ENCODE measurements at places on chromosomes 7 and 10. TPM values are rescaled to one million over a fixed set of nuclear protein-coding genes. Genes with fewer than 3 reads are reported as not detected.

- H3K36me3 ChIP-seq = no peaks in the 10 kb centered on the region
- DNase-seq = no peak
- H3K27me3 ChIP-seq = no peaks in the 10 kb centered on the region
- H3K4me3 ChIP-seq = no peak overlapping the region
- H3K4me1 ChIP-seq = no peaks in the 10 kb centered on the region
- no peak overlapping the region for H3K27ac ChIP-seq
Measured at GRCh38 chr7:85039196-85039923, 147.5 kb downstream of the SEMA3D start.

GRCh38 chr7:29749701-29750321 lies 56.5 kb upstream of the WIPF3 start:
- H3K36me3 ChIP-seq = no peaks in the 10 kb centered on the region
- no peaks in the 10 kb centered on the region for H3K4me1 ChIP-seq
- no peak overlapping the region for H3K4me3 ChIP-seq
- no peaks in the 10 kb centered on the region for H3K27me3 ChIP-seq
- DNase-seq = no peak

DNA sequence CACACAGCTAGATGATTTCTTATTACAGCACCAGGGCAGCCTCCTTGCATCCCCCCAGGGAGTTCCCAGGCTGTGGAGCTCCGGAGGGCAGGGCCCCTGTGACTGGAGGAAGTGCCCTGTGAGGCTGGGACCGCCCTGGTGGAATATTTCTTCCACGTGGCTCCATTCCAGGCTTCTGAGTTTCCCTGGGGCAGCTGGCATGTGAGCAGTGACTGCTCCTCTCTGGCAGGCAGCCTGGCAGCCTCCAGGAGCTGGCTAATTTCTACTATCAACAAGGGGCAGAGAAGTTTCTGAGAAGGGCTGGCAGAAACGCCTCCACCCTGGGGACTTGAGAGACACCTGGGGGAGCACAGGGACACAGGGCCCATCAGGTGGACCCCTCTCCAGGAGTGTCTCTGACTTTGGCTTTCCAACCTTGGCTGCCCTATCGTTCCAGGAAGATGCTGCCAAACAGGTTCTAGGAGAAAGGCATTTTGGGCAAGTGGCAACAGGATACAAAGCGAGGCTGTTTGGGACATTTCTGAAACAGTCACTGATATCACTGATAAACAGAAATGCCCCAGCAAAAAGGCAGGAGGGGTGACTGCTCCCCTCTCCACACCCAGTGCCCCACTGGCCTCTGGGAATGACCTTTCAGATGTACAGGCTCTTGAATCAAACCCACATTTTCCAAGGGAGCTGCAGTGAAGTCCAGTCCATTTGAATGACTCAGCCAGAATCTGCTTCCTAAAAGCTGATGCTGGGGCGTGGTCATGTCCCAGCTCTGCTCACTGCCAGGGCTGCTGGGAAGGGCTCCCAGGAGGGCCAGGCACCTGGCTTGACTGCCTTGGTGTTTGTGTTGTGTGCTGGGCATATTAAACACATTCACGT lies 16.1 kb downstream of the MYOF start:
- H3K27ac ChIP-seq = peak overlapping the region; percentile 68
- peak; percentile 83 for DNase-seq
- H3K4me1 ChIP-seq = peaks cover 21% of the 10 kb centered on the region
- H3K4me3 ChIP-seq = no peak overlapping the region
- H3K36me3 ChIP-seq = no peaks in the 10 kb centered on the region

DNA sequence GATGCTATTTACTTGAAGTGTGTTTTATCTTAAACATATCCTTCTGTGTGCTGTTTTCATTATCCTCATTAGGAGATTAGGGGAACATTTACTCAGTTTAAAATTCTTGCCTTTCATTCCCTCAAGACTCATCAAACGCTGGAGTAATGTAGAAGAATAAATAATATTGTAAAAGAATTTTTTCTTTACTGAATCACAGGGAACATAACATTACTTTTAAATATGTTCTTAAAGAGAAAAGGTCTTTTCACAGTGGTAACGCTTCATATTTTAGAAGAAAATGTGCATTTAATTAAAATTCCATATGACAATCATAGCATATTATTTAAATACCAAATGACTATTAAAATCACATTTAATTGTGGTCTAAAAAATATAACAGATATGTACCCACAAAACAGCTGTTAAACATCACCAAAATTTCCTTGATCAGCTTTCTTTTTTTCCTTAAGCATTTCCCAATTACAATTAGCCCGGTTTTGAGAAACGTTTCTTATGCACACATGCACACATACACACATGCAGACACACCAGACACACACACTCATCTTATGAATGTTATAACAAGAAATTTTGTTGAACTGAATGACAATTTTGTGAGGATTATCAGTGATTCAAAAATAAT lies 102.0 kb upstream of the GLI3 start:
- no peak for DNase-seq
- H3K27ac ChIP-seq = no peak overlapping the region
- no peak overlapping the region for H3K4me3 ChIP-seq
- no peaks in the 10 kb centered on the region for H3K36me3 ChIP-seq
- H3K27me3 ChIP-seq = no peaks in the 10 kb centered on the region
- H3K4me1 ChIP-seq = peaks cover 7% of the 10 kb centered on the region

DNA sequence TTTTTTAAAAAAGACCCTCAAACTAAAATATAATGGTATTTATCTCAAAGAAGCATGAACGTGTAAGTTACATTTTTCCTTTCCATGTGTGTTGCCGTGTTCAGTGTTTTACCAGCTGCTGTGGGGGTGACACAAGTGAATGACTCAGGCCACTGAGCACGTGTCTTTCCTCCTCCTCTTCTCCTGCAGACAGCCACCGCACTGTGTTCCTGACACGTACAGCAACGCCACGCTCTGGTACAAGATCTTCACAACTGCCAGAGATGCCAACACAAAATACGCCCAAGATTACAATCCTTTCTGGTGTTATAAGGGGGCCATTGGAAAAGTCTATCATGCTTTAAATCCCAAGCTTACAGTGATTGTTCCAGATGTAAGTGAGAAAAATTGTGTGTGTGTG lies 29.7 kb downstream of the TMEM248 start:
- H3K27ac ChIP-seq = no peak overlapping the region
- H3K27me3 ChIP-seq = no peaks in the 10 kb centered on the region
- no peak overlapping the region for H3K4me3 ChIP-seq
- no peaks in the 10 kb centered on the region for H3K4me1 ChIP-seq
- H3K36me3 ChIP-seq = peaks cover 67% of the 10 kb centered on the region

DNA sequence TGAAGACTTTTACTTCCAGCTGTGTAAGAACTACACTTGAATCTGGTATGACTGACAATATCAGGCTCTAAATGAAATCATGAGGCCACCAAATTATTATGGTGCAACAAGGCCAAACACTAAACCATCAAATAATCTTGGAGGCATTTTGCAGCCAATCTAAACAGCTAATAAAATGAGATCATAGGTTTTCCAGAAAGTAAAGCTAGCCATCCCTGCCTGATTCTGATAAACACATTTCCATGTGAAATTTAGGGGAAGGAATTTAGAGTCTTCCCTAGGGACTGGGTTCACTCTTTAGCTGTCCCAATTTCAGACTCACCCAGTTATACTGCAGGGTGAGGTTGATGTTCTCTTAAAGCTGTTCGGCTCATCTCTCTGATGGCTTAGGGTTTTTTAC lies 190.3 kb upstream of the TMEM196 start:
- no peaks in the 10 kb centered on the region for H3K36me3 ChIP-seq
- peaks cover 3% of the 10 kb centered on the region for H3K27me3 ChIP-seq
- H3K4me1 ChIP-seq = no peaks in the 10 kb centered on the region
- DNase-seq = no peak
- H3K27ac ChIP-seq = no peak overlapping the region

DNA sequence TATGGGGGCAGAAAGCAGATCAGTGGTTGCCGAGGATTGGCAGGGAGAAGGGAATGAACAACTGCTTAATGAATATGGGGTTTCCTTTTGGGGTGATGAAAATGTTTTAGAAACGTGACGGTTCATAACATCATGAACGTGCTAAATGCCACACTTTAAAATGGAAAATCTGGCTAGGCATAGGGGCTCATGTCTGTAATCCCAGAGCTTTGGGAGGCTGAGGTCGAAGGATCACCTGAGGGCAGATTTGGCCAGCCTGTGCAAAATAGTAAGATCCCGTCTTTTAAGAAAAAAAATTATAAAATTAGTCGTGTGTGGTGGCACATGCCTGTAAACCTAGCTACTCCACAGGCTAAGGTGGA lies 3.1 kb downstream of the FAM3C start:
- H3K4me1 ChIP-seq = peaks cover 15% of the 10 kb centered on the region
- H3K4me3 ChIP-seq = no peak overlapping the region
- peaks cover 5% of the 10 kb centered on the region for H3K36me3 ChIP-seq
- no peaks in the 10 kb centered on the region for H3K27me3 ChIP-seq
- no peak overlapping the region for H3K27ac ChIP-seq

DNA sequence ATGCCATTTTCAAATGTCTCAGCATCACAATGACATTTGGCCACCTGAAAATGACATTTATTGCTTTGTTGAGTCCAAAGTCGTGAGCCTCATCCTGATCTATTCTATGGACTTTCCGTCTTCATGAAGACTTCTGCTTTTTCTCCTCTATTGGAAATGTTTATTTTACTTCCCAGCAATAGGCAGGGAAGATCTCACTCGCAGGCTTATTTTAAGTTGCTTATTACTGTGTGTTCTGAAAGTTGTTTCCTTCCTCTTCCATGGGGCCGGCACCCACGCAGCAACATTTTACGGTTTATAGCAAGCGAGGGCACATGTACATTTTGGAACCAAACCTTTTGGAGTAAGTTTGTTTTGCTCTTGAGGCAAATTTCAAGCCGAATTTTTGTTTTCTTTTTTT lies 221.0 kb upstream of the KLF6 start:
- no peaks in the 10 kb centered on the region for H3K36me3 ChIP-seq
- no peak for DNase-seq
- no peak overlapping the region for H3K27ac ChIP-seq
- no peak overlapping the region for H3K4me3 ChIP-seq
- no peaks in the 10 kb centered on the region for H3K4me1 ChIP-seq
- H3K27me3 ChIP-seq = no peaks in the 10 kb centered on the region

DNA sequence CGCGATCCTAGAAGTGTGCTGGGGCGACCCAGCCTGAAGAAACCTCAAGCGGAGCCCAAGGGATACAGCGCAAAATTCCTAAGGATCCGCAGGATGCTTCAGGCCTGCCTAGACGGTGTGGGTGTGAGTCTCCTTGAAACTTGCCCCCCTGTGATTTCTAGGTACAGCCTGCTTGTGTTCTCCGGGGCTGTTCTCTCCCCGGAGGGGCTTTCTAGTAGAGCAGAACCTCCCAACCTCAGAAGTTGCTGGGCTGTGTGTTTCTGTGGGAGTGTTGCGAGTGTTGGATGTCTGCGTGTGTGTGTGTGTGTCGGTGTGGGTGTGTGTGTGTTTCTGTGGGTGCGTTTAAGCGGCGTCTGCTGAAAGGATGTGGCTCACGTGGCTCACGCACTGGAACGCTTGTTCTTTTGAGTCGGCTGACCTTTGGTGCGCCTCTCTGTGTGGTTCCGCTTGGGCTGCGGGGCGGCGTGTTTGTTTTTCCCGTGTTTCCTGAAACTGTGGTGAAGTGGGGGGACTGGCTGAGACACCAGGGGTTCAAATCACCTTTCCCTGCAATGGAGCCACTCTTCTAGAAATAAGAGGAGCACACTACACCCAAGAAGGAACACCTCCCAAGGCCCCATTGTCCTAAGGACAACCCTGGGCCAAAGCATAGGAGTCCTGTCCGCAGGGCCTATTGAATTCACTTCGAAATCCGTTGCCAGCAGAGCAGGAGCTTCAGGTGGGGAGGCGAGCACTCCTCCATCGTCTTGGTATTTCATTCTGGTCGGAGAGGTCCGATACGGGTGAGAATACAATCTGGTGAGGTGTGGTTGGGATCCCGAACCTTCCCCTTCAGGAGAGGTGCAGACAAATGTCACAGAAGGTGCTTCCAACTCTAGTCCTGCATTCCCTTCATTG lies 25.1 kb upstream of the ZNF273 start:
- H3K36me3 ChIP-seq = no peaks in the 10 kb centered on the region
- H3K4me3 ChIP-seq = no peak overlapping the region
- H3K27me3 ChIP-seq = no peaks in the 10 kb centered on the region
- DNase-seq = no peak
- no peaks in the 10 kb centered on the region for H3K4me1 ChIP-seq
- H3K27ac ChIP-seq = no peak overlapping the region

DNA sequence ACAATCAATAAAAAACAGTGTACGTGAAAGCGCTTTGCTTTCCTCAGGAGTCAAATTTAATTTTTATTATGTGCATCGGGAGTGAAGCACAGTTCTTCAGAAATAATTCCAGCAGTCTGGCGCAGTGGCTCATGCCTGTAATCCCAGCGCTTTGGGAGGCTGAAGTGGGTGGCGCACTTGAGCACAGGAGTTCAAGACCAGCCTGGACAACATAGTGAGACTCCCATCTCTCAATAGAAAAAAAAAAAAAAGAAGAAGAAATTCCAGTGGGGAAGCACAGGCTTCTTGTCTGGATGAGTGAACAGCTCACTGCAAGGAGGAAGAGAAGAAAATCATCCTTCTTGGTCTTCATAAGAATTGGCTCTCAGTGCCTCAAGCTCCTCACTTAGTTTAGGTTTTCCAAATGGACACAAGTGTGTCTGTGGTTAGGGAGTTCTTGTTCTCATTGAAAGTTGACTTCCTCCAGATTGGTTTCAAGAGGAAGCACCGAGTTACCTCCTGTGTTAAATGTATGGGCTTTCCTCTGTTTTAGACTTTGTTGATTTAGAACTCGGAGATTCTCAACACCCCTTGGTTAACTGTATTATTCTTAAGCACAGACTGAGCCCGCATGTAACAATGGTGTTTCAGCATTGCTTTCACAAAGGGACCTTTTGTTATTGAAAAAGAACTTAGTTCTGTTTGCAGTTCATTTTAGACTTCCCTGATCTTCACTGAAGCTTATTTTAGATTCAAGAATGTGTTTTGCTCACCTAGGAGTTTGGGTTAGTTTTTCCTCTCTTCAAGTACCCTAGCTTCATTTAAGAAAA lies 28.0 kb downstream of the LMTK2 start:
- peaks cover 16% of the 10 kb centered on the region for H3K4me1 ChIP-seq
- no peak for DNase-seq
- no peak overlapping the region for H3K27ac ChIP-seq
- no peaks in the 10 kb centered on the region for H3K36me3 ChIP-seq
- no peaks in the 10 kb centered on the region for H3K27me3 ChIP-seq

DNA sequence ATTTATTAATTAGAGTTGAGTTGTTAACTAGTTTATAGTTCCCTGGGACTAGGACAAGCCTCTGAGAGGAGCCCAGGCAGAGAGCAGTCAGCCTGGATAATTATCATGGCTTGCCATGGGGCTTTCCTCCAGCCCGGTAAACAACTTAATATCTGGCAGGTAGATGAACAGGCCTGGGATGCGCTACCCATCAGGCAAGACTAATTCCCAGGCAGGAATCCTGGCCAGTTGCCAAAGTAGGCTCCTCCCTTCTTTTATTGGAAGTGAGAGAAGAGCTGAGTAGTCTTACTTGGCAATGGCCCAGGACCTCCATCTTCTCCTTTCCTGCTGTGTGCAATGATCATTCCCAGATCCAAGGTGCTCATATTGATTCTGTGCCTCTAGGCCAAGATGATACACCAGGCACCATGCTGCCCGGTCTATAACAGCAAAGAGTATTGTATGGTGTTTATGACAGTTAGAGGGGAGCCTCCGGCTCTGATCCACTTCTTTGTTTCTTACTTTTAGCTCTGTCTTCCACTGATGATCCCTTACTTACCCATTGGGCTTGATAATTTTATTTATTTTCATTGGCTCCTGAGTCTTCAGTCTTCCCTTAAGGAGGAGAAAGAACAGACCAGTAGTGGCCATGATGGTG lies 408.7 kb downstream of the REEP3 start:
- DNase-seq = peak; percentile 45
- no peaks in the 10 kb centered on the region for H3K4me1 ChIP-seq
- H3K27ac ChIP-seq = no peak overlapping the region

Gene FAM25G
- total RNA-seq = not detected

Gene LIPM
- total RNA-seq = not detected

Gene CPA1
- not detected for total RNA-seq

Gene YWHAG
- total RNA-seq = 222 TPM

Gene IKZF1
- total RNA-seq = 3.7 TPM

Gene OPN1SW
- total RNA-seq = not detected

Gene KIFBP
- total RNA-seq = 40.5 TPM

Gene THAP5
- total RNA-seq = 39.4 TPM
